ENCODE measurements at places on chromosomes 1 and 21.

- no peak for DNase-seq
Observed at GRCh38 chr1:183847641-183848040, 42.7 kb downstream of the RGL1 start.

- peak; percentile 84 for DNase-seq
Observed at GRCh38 chr1:218344814-218345672, at the start of gene TGFB2. Gene TGFB2 (plus strand): TSS chr1:218345336. CDS start chr1:218346702, 1,366 bp downstream.

DNA sequence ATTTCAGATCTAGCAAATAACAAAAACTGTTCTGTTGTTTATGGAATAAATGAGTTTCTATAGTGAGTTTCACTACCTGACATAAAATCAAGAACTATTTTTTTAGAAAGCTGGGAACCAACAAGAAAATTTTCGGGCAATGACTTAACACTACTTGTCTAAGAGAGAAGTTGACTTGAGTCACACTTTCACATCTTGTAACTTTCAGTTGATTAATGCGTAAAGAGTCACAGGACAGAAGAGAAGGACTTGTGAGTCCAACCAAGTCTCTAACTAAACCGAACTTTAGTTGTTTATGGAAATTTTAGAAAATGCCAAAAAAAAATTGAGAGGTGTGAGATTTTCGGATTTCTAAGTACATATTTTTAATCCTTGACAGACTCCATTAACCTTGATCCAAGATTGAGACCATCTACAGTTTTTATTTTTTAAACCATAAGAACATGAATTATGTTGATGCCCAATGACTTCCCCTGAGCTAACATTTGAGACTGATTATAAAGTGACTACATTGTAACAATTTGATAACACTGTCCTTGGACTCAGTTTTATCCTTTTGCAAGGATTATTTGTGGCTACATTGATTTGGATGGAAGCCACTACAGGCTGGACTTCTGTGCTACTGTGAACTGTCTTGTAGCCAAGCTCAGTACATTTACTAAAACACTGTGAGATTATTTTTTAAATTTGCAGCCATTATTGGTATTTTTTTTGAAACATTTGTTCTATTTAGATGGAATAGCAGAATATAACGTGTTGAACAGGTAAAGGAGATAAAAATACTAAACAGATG lies 284.0 kb downstream of the PTPRC start:
- DNase-seq, result no peak

- DNase-seq, result no peak
Observed at GRCh38 chr1:206937425-206937824, 8.8 kb downstream of the PIGR start.

- no peak for DNase-seq
Observed at GRCh38 chr1:221527886-221528624, 213.8 kb downstream of the DUSP10 start.

DNA sequence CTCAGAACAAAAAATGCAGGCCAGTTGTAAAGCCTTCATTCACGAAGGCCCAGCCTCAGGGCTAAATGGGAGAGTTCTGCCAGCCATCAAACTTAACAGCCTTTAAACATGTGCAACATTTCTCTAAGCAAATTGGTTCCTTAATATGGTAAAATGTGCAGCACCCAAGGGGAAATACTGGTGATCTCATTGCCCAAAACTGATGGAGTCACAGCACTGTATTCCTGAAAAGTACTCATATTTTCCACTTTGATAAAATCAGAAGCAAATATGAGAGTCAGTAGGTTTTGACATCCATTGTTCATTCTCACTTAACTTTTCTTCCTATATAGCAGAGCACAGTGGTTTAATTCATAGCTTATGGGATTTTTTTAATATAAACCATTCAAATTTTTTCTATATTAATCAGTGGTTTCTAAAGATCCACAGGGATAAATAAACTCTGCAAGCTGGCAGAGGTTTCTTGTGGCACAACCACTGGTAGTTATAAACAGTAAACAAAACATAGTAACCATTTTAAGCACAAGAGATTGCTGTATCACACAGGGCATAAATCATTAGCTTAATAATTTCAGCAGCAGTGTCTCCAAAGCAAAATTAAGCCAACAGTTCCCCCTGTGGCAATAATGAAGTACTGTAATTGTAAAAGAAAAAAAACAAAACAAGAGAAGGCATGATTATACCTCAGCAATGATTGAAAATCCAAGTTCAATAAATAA lies 106.9 kb upstream of the LYPLAL1 start:
- DNase-seq, result no peak

DNA sequence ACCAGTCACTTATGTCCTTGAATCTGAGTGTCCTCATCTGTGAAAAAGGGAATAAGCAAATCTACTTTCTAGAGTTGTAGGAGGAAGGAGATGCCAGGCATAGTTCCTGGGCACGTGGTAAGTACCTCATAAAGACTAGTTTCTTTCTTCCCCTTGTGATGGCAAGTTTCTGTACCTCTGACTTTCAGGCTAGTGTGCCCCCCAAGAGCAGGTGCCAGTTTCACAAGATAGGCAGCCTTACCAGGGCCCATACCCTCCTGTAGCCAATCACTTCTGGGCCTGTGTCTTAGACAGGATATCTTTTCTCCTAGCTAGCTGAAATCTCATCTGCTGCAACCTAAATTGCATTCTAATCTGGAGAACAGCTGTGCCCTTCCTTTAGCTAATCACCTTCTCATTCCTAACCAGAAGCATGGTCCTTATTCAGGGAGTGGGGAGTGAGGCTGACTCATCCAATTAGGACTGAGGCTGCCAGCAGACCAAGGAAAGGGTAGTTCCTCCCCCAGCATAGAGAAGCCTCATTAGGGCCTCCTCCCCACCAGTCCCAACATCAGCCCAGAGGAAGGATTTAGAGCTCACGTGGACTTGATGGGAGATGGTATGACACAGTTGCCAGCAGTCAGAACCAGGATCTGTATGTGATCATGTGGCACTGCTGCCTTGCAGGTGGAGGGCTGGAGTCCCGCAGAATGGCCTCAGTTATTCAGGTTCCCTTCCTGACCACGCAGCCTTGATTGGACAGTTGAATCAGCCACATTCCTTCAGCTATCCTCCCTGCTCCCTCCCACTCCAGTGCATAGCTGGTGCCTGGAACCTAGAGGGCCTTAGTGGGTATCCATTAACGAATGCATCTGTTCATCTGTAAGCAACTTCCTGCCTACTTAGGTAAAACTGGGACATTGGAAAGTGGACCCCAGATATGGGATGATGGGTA lies 7.9 kb downstream of the KLHDC8A start:
- DNase-seq, result no peak

GRCh38 chr1:115227346-115228082 lies 110.5 kb downstream of the NGF start:
- DNase-seq, result no peak

DNA sequence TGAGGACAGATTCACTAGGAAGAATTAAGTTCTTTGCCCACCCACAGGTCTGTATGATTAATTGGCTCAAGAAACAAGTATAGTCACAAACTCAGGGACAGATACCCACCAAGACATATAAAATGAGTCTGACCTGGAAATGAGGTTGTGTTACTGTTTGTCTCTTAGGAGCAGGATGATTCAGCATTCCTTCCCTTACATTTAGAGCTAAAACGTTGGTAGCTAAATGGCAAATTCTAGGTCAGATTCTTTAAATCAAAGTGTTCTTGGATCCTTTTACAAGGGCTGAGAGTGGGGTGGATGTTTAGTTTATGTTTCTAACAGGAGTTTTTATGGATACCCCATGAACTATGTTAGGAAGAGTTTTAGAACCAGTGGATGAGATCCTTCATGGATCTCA lies 4.7 kb downstream of the RIMKLA start:
- no peak for DNase-seq

GRCh38 chr1:203280061-203280460 lies 25.3 kb upstream of the BTG2 start:
- DNase-seq, result no peak

DNA sequence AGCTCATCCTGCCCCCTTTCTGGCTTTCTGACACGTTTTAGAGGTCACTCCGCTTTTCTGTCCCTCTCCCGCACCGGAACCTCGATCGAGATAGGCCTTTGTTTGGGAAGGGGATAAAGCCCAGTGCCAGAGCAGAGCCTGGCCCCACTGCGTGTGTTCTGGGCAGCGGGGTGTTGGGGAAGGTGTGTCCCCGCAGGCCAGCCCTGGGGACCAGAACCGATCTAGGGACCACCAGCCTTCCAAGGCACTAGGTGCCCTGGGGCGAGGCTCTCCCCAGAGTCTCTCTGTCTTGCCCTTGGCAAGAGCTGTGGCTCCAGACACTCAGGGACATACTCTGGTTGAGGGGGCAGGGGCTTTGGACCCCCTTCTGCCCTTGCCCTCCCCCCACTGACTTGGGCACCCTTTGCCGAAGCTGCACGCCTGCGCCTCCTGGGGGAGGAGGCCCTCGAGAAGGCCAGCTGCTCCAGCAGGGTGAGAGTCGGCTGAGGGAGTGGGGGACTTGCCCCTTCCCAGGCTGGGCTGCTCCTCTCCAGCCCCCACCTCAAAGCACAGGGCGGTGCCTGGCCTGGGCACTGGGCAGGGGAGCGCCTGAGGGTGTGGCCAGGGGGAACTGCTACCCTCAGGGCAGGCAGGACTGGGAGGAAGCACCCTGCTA lies 16.4 kb downstream of the PRXL2B start:
- no peak for DNase-seq

GRCh38 chr1:229410692-229411433 lies 23.0 kb downstream of the ACTA1 start:
- DNase-seq, result peak; percentile 89

GRCh38 chr1:41483001-41483850 lies 1.3 kb downstream of the EDN2 start:
- DNase-seq, result no peak

- DNase-seq, result no peak
Observed at GRCh38 chr1:175720023-175720422, 23.4 kb downstream of the TNR start.

DNA sequence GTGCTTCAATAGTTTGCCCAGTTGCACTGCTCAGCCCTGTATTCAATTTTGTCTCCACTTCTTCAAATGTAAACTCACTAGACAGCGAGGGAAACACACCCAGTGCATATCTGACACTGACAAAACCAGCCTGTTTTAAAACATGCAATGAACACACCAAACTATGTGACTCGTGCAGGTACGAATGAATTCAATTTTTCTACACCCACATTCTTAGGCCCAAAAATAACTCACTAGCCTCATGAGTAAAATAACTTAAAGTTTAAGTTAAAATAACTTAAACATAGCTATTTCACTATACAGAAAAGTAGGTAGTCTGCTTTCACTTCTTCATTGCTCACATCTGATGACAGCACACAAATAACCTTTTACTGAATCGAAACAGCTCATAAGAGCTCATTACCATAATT lies 21.1 kb downstream of the TTC13 start:
- DNase-seq, result no peak

DNA sequence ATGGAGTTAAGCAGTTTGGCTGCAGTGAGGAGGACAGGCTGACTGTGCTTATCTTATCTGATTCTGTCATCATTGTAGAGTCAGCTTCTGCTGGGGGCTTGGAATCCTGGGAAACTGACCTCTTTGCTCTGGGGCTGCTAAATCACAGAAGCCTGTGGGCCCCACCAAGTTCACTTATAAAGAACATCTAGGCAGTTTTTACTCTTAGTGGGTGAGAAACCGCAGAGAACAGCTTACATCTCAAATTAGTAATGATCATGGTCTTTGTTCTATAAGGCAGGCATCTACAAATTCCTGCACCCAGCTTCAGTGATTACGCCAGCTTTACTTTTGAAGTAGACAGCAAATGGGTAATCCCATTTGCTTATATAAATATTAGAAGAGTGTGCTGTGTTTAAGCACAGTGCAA lies 75.7 kb downstream of the ZC3H11B start:
- DNase-seq, result no peak

GRCh38 chr1:193240609-193241008 lies 54.2 kb upstream of the B3GALT2 start:
- DNase-seq, result no peak

DNA sequence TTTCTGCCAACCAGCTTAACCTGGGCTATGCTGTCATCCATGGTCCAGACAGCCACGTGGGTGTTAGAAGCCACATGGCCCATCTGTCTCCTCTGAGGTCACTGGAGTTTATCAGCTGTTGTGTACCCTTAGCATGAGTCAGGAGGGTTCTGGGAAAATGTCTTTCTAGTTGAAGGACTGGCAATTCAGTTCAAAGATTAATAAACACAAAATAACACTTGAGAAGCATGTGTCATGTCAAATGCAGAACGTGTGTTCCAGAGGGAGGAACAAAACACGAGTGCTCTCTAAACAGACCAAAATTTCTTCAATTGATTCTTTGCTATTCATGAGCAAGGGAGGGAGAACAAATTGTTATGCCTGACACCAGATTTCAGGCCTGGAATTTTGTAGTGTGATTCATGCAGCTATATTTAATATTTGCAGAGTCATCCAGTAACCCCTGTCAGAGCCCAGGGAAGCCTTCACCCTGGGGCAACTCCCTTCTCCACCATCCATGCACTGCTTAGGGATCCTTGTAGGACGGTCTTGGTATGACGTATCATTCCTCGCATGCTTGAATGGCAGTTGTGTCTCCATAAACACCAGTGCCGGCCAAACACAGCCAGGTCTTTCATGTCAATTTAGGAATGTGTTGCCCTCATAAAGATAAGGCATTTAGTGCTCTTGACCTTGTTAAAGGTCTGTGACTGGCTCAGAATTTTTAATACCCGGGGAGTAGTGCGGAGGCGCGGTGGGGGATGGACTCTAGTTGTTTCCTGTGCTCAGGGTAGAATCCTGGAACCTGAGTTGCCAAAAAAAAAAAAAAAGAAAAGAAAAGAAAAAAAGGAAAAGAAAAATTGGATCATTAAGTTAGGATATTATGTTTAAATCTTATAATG lies 27.7 kb upstream of the DYRK1A start:
- peak; percentile 69 for DNase-seq

DNA sequence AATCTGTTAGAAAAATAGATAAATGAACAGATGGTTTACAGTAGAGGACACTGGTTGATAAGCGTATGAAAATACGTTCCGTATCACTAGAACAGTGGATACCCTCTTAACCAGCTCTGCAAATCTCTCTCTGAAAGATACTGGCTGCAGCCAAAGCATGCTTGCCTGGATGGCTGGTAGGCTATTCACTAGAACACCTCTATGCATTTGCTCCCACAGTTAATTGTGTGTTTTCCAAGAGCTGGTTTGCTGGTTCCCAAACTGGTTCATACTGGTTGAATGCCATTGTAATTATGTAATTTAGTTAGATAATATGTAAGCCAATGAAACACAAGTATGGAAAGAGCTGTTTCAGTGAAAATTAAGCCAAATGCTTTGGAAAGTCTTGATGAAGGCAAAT lies 126.6 kb downstream of the C1orf21 start:
- no peak for DNase-seq

GRCh38 chr1:10128101-10128765 lies 82.1 kb upstream of the KIF1B start:
- no peak for DNase-seq

Measured in tibial artery (tissue), 4 donors.